ENCODE measurements at places on chromosomes 6 and 20. TPM values are rescaled to one million over a fixed set of nuclear protein-coding genes. Genes with fewer than 3 reads are reported as not detected.

EFCAB8 gene
- total RNA-seq, result not detected

DTD1 gene
- 15.1 TPM for total RNA-seq

- H3K27ac ChIP-seq, result no peak overlapping the region
- H3K4me1 ChIP-seq, result no peaks in the 10 kb centered on the region
- DNase-seq, result no peak
Measured at GRCh38 chr20:23667666-23668065, 21.2 kb downstream of the CST4 start.

CTCFL gene
- not detected for total RNA-seq

SNAP25 gene
- 5.1 TPM for total RNA-seq

DDR1 gene
- total RNA-seq, result 144 TPM

DNA sequence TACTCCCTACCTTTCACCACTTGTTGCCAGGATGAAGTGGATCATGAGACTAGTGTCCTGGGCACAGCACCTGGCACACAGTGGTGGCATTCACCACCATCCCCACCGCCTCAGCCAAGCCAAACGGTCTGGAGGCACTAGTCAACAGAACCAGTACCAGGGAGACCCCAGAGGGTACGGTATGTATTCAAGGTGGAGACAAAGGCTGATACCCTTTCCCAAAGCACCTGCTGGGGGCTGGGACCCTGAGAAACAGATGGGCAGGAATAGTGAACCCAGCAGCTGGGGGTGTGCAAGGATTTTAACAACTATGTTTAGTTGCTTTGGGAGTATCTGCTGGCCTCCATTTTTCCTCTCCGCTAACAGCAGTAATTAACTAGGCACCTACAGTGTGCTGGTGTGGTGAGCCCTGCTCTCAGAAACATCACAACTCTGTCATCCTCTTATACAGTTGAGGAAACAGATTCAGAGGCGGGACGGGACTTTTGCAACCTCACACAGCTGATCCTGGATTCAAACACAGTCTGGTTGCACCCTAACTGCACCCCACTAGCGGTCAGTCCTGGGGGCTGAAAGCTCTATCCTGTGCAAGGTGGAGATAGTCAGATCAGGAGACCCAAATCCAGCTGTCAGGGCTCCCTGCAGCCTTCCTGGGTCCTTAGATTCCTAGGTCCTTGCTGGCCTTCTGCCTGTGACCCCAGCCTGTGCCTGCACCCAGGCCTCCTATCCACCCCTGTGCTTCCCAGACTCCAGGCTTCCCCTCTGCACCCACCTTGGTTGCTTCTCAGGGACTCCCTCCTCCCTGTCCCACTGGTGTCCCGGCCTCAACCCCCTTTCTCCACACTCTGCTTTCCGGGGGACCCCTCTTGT is 1.2 kb downstream of the SNTA1 start:
- H3K36me3 ChIP-seq, result no peaks in the 10 kb centered on the region
- H3K4me3 ChIP-seq, result peak overlapping the region; percentile 72
- peak overlapping the region; percentile 91 for H3K27ac ChIP-seq
- peaks cover 48% of the 10 kb centered on the region for H3K4me1 ChIP-seq

DNA sequence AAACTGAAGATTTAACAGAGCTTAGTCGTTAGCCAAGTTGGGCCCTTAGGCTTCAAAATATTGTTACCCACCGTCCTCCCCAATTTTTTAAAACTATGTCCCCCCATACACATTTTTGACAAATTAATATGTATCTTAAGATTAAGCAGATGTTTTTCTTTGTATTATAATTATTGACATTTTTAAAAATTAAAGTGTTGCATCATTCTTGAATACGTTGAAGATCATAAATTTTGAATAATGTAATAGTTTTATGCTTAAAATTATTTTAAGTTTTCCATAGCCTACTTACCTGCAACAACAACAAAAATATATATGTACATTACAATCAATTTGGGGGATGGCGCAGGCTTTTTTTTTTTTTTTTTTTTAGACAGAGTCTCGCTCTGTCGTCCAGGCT is 8.2 kb upstream of the PRSS16 start:
- no peaks in the 10 kb centered on the region for H3K36me3 ChIP-seq
- H3K4me3 ChIP-seq, result no peak overlapping the region
- DNase-seq, result no peak

GRCh38 chr6:6723361-6723760 is 134.8 kb downstream of the LY86 start:
- H3K4me1 ChIP-seq, result peaks cover 26% of the 10 kb centered on the region
- H3K27ac ChIP-seq, result peak overlapping the region; percentile 73
- H3K4me3 ChIP-seq, result no peak overlapping the region
- no peaks in the 10 kb centered on the region for H3K36me3 ChIP-seq
- H3K27me3 ChIP-seq, result no peaks in the 10 kb centered on the region

GRCh38 chr6:109093732-109094415 is 772 bp downstream of the SESN1 start:
- no peaks in the 10 kb centered on the region for H3K27me3 ChIP-seq
- DNase-seq, result no peak
- H3K36me3 ChIP-seq, result no peaks in the 10 kb centered on the region
- H3K4me3 ChIP-seq, result peak overlapping the region; percentile 68

DNA sequence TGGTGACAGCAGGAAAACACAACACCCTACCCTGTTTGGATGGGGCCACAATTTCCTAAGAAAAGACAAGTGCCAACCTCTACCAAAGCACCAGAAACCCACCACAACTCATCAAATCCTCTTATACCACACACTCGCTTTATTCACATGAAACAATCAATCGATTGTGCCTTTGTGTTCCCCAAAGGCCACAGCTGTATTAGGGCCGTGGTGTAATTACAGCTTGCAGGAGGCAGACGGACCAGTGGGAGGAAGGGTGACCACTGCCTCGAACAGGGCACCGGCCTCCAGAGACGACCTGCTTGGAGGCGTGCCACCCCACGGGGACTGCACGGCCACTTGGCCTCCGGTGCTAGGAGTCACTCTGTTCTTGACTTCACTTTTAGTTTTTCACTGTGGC is 264.1 kb downstream of the FOXC1 start:
- H3K4me3 ChIP-seq, result no peak overlapping the region
- H3K36me3 ChIP-seq, result no peaks in the 10 kb centered on the region
- DNase-seq, result no peak
- H3K4me1 ChIP-seq, result peaks cover 20% of the 10 kb centered on the region
- no peaks in the 10 kb centered on the region for H3K27me3 ChIP-seq

DNA sequence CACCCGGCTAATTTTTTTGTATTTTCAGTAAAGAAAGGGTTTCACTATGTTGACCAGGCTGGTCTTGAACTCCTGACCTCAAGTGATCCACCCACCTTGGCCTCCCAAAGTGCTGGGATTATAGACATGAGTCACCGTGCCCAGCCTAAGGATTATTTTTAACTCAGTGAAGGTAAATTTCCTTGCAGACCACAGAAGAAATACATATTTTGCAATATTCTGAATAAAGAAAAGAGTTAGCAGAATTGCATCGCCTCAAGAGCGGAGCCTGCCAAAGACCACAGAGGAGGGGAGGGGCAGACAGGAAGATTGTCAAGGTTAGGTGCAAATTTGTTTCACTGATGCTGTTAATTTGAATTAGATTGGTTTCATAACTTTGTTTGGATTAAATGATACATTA is 47.4 kb downstream of the SOD2 start:
- no peaks in the 10 kb centered on the region for H3K4me1 ChIP-seq
- no peaks in the 10 kb centered on the region for H3K27me3 ChIP-seq

DNA sequence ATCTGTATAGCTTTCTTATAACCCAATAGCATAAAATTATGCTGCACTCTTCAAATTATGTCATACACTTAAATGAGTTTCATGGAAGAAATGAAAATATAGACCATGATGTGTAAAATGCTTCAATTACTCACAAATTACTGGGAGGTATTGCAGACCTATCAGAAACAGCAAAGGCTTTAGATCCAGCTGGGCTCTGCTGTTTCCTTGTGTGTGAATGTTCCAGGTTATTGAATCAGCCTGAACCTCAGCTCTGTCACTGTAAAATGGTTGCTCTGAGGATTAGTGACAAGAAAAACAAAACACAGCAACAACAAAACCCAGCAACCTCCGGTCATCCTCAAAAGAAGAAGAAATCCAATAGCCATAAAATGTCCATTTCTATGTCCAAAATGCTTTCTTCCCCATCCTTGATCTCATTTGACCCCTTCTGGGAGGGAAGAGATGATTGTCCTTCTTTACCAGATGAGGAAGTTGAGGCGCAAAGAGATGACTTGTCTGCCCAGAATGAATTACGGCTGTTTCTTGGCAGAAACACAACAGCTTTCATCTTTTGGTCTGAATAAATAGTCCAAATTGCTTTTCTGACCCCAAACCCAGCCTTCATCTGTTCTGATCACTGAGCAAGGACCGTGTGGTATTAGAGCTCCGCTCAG is 42.2 kb upstream of the TGM6 start:
- DNase-seq, result no peak
- no peaks in the 10 kb centered on the region for H3K27me3 ChIP-seq
- no peak overlapping the region for H3K4me3 ChIP-seq
- H3K27ac ChIP-seq, result no peak overlapping the region
- no peaks in the 10 kb centered on the region for H3K4me1 ChIP-seq

FOXC1 gene
- 3.6 TPM for total RNA-seq

DNA sequence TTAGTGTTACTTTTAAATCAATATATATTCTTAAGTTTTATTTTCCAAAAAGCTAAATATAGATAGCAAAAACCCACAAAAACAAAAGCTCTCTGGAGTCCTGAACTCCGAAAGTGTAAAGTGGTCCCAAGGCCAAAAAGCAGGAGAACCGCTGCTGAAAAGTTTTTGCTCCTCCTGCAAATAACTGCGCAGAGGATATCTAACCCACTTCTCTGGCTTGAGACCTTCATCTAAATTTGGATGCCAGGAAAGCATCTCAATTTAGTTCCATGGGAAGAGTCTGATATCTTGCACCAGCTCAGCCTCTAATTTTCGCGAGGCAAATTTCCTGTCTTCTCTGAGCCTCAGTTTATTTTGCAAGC is 523 bp downstream of the MRPS10 start:
- peak; percentile 14 for DNase-seq
- peak overlapping the region; percentile 88 for H3K27ac ChIP-seq
- H3K27me3 ChIP-seq, result no peaks in the 10 kb centered on the region

DNA sequence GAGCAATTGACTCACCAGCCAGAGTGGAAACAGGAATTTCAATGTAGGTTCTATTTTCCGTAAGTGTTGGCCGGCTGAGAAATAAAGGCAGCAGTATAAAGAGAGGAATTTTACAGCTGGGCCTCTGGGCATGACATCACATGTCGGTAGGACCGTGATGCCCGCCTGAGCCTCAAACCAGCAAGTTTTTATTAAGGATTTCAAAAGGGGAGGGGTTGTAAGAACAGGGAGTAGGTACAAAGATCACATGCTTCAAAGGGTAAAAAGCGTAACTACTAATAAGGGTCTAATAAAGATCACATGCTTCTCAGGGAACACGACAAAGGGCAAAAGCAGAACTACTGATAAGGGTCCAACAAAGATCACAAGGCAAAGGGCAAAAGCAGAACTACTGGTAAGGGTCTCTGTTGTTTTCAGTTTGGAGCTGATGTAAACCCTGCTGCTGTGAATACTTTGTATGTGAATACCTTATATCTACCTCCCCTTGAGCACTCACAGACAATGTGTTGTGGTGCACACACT is 9.0 kb upstream of the TULP4 start:
- H3K27ac ChIP-seq, result no peak overlapping the region
- no peak for DNase-seq
- no peaks in the 10 kb centered on the region for H3K4me1 ChIP-seq
- peaks cover 8% of the 10 kb centered on the region for H3K36me3 ChIP-seq

DNA sequence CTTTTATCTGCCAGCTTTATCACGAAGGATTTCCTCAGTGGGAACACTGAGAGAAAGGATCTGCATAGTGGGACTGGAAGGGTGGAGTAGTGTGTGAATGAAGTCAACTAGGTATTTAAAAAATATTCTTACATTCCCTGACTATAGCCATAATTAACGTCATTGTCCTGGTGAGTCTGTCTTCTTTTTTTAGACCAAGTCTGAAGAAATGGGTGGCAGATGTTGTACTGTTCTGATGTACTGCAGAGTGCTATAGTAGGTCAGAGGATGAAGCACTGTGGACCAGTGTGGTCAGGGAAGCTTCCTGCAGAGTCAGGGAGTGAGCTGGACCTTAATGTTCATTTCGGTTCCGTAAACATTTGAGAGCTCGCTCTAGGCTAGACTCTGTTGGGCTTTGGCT is 11.9 kb downstream of the TULP4 start:
- DNase-seq, result no peak
- no peak overlapping the region for H3K4me3 ChIP-seq
- H3K4me1 ChIP-seq, result peaks cover 20% of the 10 kb centered on the region
- H3K27ac ChIP-seq, result no peak overlapping the region
- no peaks in the 10 kb centered on the region for H3K36me3 ChIP-seq

DNA sequence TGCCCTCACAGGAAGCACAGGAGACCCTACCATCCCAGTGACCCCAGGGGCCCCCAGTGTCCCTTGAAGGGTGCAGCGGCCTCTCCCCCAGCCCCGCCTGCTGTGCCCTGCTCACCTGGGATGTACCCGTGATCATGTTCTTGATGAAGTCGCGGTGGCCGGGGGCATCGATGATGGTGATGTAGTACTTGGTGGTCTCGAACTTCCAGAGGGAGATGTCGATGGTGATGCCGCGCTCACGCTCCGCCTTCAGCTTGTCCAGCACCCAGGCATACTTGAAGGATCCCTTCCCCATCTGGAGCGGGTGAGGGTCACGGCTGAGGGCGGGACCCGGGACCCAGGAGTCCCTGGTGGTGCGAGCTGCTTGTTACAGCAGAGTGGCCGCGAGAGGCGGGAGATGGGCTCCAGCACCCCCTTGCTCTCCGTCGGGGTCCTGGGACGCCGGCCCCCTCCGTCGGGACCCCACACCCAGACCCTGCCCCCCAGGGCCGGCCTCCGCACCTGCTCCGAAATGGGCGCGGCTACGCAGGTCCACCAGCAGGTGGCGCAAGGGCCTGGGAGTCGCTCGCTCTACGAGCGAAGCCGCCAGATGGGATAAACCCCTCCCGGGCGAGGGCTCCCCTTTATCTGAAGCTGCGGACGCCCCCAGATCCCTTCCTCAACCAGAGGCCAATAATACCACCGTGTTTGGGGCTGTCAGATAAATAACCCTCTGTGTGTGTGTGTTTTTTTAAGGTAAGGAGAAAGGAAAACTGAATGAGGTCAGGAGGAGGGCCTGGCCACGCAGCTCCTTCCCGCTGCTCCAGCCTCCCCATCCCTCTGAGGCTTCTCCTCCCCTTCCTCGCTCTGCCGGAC is 2.9 kb downstream of the EEF1A2 start:
- peaks cover 4% of the 10 kb centered on the region for H3K36me3 ChIP-seq
- peak; percentile 79 for DNase-seq
- H3K27me3 ChIP-seq, result peaks cover 11% of the 10 kb centered on the region
- H3K4me3 ChIP-seq, result peak overlapping the region; percentile 32
- H3K27ac ChIP-seq, result peak overlapping the region; percentile 0

Measured in stomach (tissue), 19 donors.